Neuronal stem cell (in vitro differentiated cells): ENCODE measurements at places on chromosomes 5 and 9.
A peak's percentile ranks its signal among the peaks of the same experiment; 100 is the strongest.

- peak; percentile 73 for DNase-seq
These were observed 89.7 kb upstream of the CCNG1 start for GRCh38 chr5:163347671-163348070.

DNA sequence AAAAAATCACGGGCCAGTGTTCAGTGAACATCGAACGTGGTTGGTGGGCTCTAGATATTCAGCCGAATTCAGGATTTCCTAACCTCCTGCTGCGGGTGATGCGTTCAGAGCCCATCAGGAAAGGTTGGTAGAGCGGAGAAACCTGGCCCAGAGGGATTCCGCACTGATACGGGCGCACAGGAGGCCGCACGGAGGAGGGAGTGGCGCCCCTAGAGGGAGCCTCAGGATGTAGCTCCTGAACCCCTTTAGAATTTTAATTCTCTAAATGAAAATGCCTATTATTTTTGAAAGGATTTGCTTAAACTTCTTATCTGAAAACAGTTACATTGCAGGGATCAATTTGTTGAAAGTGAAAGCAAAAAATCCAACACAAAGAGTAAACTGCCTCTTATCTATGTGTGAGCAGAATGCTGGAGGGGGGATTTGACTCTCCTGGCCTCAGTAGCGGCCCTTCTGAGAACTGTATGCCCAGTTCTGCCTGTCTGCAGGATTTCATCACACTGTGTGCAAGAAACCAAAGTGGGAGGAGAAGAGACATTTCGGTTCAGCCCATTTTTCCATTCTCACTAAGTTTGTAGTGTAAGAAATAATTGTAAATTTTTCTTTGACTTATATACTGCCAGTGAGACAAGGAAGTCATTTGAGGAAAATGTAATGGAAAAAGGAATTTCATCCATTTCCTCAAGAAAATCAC lies 75.9 kb downstream of the TENT4A start:
- no peak for DNase-seq

DNA sequence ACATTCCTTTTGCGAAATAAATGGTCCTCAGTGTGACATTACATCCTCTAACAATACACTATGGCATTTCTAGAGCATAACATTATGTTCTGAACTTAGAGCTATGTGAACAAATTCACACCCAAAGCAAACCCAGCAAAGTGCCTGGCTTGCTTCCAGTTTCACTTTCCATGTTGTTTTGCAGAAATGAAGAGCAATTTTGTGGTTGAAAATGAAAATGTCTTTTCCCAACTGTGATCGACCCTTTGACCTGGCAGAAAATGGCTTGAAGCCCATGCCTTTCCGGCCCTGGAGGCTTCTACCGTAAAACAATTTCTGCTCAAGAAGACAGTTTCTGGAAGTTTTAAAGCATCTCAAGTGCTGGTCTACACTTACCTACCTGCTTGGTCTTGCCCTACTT lies 344.7 kb upstream of the RGMB start:
- DNase-seq: no peak

- DNase-seq: no peak
These were observed 21.9 kb upstream of the NOTCH1 start for GRCh38 chr9:136567651-136568287.

- no peak for DNase-seq
These were observed 140.8 kb downstream of the BNC2 start for GRCh38 chr9:16729651-16730050.

GRCh38 chr5:158300256-158300655 lies 441.3 kb upstream of the CLINT1 start:
- DNase-seq: no peak
